NCI-H1694 (cell line): ENCODE measurements at places on chromosomes 12 and 14.

DNA sequence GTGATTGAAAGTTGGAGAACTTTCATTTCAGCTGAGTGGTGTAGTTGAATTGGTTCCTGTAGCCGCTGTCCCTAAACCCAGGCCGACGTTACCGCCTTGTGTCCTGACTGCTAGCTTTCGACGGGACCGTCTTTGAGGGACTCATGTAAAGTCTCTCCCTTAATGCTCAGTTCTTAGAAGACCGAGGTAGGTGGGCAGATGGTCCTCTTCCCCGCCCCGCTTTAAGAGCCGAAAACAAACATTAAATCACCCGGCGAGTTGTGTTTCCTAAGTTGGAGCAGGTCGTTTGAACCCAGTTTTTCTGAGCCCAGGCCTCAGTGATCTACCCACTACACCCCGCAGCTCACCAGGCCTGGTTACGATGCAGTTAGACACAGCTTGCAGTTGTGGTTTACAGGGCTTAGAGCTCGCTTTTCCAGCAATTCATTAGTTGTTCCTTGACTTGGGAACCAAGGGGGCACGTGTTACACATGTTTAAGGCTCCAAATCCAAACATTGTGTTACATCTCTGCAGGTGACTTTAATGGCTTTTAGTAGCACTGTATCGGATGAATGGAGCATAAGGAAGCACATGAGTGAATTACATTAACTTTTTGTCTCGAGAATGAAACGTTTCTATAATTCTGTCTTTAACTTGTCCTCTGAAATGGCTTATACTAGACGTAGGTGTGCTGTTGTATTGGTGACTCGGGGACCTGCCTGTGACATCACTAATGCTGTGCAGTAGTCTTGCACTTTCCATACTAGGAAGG is 790 bp downstream of the NEDD1 start:
- peak; percentile 4 for DNase-seq

DNA sequence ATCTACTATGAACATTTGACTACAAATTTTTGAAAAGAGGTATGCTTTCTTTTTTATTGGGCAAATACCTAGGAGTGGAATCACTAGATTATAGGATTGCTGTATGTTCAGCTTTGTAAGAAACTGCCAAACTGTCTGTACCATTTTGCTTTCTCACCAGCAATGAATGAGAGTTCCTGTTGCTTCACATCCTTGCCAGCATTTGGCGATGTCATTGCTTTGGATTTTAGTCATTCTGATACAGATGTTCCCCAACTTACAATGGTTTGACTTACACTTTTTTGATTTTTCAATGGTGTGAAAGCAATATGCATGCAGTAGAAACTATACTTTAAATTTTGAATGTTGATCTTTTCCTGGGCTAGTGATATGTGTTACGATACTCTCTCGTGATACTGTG is 328.7 kb downstream of the RAD51B start:
- DNase-seq: no peak

DNA sequence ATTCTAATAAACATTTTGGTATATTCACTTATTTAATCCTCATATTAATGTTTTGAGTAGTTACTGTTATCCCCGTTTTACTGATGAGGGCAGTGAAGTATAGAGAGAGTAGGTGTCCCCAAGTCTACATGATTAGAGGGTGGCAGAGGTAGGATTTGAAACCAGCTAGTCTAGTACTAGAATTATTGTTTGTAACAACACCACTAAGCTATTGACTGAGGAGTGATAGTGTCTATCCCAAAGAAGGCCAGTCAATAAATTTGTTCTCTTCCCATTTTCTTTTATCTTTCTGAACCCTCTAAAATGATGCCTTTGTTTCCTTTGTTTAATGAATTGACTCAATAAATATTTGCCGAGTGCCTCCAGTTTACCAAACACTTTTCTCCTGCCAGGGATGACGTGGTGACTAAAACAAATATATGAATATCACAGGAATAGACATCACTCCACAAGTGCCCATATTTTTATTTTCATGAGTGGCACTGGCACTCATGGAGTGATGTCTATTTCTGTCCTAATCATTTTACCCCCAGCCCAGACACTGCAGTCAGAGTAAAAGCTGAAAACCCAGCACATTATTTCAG is 247.5 kb downstream of the SLC16A7 start:
- DNase-seq: no peak

GRCh38 chr12:46722394-46723185 is 103.2 kb downstream of the SLC38A4 start:
- no peak for DNase-seq

DNA sequence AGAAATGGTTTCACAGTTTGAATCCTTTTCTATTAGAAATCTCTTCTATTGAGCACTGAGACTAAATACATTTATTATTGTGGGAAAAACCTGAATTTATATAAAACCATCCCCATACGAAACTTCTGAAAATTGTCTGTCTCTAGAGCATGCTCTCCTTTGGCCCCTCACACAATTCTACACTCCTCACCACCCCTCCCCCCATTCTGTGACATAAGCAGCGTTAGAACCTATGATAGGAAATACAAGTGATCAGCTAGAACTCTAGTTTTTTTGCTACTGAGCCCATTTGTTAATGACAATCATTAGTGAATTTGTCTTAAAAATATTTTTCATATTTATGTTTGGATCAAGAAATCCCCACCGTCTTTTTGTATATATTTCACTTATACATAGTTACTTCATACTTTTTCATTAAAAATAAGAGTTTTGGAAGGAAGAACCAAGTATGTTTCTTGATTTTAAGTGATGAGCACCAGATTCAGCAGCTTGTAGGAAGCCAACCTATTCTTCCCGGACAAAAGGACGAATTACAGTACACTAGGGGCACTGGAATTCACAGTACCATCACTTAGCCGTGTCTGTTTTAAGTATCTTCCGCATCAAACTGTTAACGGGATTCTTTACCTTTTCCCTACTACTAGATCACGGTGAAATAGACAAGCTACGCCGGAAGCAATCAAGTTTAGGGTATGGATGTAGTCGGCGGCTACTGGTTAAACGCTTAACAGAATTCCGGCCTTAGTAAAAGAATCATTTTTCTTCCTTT is 724 bp downstream of the GTSF1 start:
- no peak for DNase-seq

- DNase-seq: no peak
Observed at GRCh38 chr12:25592725-25593495, 39.8 kb upstream of the LMNTD1 start.

DNA sequence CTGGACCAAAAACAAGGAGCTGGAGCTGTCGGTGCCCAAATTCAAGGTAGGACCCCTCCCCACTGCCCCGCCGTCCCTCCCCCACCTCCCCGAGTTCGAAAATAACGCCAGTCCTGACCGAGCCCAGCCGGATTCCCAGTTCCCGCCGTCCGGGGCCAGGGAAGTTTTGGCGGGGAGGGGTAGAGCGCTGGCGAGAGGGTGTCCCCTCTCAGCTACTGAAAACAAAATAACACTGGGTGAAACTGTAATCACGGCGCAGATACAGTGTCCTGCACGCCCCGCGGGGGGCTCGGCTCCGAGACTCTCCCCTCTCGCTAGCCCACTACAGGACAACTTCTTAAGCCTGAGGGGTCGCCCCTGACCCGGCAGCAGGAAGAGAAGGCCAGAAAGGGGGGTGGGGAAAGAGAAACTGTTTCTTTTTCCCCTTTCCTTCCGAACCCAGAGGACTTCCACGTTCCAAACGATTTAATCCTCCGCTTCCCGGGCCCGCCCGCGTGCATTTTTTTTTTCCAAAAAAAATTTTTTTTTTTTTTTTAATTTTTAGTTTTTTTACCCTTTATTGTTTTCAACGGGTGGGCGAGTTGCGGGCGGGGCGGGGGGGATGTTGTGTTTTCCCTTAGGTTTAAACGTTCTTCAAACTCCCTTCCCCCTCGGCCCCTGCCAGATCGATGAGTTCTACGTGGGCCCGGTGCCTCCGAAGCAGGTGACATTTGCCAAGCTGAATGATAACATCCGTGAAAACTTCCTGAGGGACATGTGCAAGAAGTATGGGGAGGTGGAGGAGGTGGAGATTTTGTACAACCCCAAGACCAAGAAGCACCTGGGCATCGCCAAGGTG is 1.6 kb downstream of the SETD1B start:
- DNase-seq: no peak

- no peak for DNase-seq
Observed at GRCh38 chr14:58557242-58557641, 80.5 kb upstream of the DACT1 start.

GRCh38 chr14:90703841-90704737 is 112.1 kb downstream of the TTC7B start:
- peak; percentile 69 for DNase-seq

DNA sequence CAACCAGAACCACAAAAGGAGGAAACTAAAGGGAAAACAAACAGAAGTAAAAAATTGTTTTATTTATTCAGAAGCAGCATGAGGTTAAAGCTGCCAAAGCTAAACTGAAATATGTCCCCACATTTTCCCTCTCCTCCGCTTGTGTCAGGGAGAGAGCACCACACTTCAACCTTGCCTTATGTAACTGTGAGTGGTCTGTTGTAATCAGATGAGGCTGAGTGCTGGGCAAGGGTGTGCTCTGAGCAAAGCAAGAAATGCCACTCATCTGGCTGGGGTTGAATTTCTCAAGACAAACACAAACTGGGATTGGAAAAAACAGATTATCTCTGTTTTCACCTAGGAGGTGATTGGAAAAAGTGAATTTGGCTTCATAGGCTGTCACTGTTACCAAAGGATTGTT is 12.2 kb downstream of the CAPZA3 start:
- DNase-seq: no peak

DNA sequence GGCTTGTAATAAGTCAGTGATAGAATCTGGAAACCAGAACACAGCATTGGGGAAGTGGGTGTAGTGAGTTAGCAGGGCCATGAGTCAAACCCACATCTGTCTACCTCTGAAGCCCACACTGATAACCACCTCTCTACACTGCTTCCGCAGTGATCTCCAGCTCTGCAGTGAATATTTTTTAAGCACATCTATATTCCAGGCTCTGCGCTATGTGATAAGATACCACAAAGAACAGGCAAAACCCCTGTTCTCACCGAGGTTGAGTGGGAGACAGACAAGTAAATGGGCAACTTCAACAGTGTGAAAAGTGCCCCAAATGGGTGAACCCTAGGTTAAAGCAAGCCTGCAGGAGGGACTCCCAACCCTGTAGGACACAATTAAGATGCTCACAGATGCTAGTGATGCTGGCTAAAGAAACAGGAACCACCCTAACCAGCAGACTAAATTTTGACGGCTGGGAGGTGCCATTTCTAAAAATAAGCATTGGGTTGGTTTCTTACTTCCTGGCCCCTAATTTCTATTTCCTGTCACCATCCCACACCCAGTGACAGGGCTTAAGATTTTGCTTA is 375.0 kb downstream of the DPF3 start:
- no peak for DNase-seq

GRCh38 chr12:42299392-42300308 is 26.2 kb downstream of the ZCRB1 start:
- DNase-seq: no peak

- DNase-seq: no peak
Observed at GRCh38 chr12:18343708-18344107, 82.4 kb downstream of the PIK3C2G start.

DNA sequence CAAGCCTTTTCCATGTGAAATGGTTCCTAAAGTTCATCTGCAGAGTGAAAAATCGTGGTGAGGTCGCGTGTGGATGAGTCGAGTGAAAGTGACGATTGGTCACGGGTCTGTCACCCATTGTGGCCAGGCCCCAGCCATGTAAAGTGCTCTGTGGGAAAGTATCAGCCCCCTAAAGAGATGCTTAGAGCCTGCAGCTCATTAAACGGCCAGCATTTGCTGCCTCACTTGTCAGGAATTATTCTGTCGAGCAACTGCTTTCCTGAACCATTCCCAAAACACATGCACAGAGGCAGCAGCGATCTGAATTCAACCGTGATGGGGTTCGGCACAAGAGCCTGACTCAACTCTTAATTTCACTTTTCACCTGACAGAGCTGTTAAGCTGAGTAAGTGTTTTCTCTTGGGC is 16.0 kb downstream of the DBX2 start:
- no peak for DNase-seq

DNA sequence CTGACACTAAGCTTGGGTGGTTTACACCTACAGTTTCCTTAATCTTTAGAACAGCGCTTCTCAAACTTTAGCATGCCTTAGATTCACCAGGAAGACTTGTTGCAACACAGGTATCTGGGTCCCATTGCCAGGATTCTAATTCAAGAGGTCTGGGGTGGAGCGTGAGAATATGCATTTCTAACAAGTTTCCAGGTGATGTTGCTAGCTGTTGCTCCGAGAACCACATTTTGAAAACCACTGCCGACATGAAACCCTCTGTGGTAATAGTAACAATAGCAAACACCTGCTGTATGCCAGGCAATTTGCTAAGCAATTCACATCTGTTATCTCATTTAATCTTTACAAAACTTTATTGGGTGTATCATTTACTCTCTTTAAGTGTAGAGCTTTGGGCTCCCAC is 58.6 kb downstream of the TRHDE start:
- DNase-seq: no peak

- DNase-seq: peak; percentile 100
Observed at GRCh38 chr14:21269252-21270046, at the start of gene HNRNPC. TSS of gene HNRNPC (minus strand) at chr14:21269442. CDS start at chr14:21234193, 35,249 bp downstream.

- DNase-seq: no peak
Observed at GRCh38 chr12:79920421-79921238, 14.3 kb downstream of the PPP1R12A start.

- DNase-seq: no peak
Observed at GRCh38 chr14:88848571-88848970, 24.1 kb downstream of the TTC8 start.

DNA sequence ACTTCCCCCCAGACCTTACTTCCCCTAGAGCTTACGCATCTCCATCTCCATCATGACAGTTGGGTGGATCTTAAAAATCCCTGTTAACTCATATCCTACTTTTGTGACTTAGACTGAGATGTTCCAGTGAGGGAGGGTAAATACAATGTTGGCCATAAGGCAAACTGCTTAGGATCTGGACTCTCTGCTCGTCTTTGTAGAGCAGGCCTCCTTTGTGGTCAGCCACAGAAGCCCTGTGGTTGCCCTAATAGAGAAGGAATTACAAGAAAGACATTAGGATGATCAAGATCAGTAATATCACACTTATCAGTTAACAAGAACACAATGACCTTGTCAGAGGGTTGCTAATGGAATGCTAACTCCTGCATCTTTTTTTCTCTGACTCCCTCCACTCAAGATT is 52.0 kb downstream of the TMEM132C start:
- DNase-seq: no peak

DNA sequence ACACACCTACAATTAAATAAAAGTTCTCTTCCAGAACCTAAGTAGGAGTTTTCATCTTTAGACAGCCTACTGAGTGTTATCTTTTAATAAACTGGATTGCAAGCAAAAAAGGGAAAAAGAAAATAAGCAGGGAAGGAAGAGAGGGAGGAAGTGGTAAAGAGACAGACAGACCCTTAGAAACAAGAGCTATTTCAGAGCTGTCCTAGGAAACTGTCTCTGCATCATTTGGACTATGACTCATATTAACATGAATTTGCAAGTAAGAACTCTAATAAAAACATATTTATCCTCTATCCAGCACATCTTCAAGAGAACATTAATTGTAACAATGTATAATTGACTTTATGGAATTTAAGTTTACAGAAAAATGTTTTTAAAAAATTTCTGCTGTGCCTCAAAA is 438.8 kb upstream of the USP15 start:
- no peak for DNase-seq
